ENCODE measurements at places on chromosomes 13 and 19.
A peak's percentile ranks its signal among the peaks of the same experiment; 100 is the strongest.

DNA sequence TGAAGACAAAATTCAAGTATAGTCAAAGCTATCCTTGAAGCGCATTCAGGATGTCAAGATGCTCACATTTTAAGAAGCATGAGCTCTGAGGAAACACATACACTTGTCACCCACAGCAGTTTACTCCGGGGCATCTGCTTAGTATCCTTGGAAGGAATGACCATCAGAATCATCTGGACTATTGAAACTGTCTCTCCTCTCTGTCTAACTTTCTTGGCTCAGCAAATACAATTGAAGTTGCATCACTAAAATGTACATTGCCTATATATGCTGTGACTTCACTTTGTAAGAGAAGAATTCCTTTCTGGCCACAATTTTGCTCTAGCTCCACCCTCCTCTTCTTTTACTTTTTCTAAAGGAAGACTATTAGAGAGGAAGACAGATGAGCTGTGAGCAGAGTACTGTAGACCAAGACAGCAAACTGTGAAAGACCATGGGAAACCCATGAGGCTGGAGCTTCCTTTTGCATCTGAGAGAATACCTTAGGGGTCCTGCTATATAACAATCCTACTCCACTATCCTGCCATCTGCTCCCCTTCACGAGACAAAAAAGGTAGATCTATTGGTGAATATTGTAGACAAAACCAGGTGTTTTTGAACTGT, 906.3 kb downstream of the PCDH9 start:
- no peak for DNase-seq

DNA sequence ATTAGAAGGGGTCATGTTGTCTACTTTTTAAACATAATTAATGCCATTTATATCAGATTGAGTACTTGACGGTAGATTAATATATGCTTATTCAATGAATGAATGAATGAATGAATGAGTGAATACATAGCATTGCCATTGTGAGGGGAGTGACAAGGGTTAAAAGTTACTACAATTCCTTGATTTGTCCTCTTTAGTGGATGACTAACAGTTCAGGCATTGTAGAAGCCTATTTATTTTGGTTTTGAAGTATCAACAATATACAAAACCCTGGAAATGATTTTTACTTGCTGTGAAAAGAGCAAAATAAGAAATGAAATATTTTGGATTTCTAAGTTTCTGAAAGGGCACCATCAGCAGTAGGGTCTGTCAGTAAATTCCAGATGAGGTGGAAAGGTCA, 122.7 kb downstream of the CYSLTR2 start:
- DNase-seq, result no peak

DNA sequence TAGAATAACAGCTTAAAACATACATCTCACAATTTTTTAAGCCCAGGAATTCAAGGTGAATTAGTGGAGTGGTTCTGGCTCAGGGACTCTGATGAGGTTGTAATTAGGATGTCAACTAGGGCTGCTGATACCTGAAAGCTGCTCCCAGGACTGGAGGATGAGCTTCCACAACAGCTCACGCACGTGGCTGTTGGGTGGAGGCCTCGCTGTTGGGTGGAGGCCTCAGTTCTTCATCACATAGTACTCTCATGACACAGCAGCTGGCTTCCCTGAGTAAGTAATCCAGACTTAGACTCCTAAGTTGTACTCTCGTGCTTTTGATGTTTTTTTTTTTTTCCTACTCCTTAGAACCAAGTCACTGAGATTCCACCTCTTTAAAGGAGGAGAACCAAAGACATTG, 577.1 kb upstream of the PRR20A start:
- no peak for DNase-seq

DNA sequence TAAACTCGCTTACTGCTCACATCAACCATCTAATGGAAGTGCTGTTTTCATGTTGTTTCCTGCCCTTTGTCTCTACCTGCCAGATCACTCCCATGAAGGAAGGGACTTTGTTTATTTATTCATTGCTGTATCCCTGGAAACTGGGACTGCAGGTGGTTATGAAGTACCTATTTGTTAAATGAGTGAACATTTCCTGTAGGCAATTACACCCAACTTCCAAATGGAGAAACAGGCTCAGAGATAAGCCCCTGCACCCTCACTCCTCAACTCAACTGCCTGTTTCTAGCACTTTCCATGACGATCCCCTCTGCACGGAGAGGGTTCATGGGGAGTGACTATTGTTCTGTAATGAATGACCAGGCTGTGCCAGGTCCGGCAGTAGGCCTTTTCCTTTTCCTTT, 1.9 kb upstream of the SELENOW start:
- DNase-seq, result peak; percentile 91

DNA sequence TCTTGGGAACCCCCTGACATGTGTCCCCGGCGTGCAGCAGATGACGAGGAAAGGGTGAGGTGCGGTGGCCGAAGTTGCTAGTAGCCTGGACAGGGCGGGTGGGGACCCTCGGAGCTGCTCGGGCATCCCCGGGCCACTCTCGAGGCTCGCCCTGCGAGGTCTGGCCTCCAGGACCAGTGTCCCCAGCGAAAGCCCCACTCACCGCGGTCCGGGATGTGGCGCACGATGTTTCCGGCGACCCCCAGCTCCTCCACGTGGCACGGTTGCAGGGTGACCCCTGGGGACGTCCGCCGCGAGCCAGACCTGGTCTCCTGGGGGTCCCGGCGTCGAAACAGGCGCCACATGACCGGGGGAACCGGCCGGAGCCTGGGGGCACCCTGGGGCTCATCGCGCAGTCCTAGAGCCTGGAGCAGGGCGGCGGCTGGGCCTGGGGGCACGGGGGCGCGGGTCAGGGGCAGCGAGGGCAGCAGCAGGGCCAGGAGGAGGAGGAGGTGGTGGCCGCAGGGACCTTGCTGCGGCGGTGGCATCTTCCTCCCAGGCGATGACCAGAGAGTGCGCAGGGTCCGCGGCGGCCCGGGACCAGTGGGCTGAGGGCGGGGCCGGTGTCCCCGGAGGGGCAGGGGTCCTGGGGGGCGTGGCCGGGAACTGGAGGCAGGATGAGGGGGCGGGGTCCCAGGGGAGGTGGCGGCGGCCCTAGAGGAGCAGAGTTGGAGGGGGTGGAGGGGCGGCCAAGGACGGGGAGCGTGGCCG, 26.0 kb downstream of the CERS1 start:
- DNase-seq, result no peak

DNA sequence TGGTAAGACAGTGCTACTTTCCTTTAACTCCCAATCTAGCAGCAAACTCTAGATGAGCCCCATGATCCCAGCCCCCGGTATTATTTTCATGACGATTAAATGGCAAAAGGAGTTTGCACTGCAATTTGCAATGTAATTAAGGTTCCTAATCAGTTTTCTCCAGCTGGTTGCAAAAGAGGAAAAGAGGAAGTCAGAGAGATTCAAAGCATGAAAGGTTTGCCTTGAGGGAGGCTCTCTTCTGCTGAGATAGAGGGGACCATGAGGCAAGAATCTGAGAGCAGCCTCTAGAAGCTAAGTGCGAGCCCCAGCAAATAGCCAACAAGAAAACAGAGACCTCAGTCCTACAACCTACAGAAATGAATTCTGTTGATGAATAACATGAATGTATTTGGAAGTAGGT, 527.1 kb downstream of the UQCRFS1 start:
- DNase-seq, result no peak

- DNase-seq, result peak; percentile 39
Observed at GRCh38 chr13:51781246-51782022, 22.5 kb downstream of the DHRS12 start.

DNA sequence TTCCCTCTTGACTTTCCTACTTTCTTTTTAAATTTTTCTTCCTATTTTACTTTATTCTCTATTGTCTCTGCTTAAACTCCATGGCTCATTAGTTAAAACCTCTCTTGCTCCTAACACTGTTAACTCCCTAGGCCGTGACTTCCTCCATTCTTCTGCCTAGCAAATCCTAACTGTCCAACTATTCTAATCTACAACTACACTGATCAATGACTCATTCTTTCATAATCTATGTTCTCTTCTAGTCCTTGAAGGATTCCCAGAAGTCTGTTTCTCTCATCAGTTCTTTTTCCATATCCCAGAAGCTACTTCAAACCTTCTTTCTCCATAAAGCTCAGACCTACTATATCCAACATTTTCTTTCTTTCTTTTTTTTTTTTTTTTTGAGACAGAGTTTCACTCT, 66.9 kb downstream of the MICU2 start:
- no peak for DNase-seq

DNA sequence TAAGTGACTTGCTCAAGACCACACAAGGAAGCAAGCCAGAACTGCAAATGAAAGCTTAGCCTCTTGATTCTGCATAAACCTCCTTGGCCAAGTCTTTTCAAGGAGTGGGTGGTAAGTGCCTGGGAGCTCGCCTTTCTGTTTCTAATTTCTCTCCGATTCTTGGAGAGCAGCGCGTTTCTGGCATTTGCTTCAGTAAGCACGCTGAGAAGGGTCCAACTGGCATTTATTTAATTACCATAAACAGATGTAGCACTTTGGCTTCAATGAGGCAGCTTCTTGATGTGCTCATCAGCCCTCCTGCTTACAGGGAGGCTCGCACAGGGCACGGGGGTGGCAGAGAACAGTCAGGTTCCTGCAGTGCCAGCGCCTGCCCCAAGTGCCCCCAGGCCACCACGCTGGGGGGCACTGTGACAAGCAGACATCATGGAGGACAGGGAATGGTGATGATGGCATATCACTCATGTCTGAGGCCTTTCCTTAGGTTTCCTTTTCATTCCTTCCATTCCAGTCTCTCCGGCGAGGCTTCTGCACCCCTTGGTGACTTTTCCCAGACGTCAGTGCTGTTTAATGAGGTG, 13.3 kb downstream of the SIAH3 start:
- DNase-seq, result no peak

- DNase-seq, result peak; percentile 90
Observed at GRCh38 chr19:11242864-11243797, 3.7 kb downstream of the ANGPTL8 start.
